ENCODE measurements at places on chromosomes 3 and 15.
A peak's percentile ranks its signal among the peaks of the same experiment; 100 is the strongest.

DNA sequence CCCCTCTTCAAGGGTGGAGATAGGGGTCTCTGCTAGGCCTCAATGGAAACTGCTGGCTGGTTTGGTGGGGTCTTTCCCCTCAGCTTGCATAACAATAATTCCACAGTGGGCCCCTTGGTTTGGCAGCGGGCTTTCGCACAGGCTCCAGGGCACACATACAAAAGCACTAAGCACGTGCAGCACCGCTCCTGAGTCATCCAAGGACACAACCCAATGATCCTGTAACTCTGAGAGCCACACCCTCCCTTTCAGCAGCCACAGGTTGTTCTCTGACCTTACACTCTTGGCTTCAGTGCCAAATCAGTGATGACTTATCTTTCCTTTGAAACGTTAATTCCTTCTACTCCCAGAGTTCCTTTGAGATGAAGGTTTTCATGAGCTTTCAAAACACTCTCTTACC is 41.7 kb downstream of the DAPK2 start:
- no peak for DNase-seq

DNA sequence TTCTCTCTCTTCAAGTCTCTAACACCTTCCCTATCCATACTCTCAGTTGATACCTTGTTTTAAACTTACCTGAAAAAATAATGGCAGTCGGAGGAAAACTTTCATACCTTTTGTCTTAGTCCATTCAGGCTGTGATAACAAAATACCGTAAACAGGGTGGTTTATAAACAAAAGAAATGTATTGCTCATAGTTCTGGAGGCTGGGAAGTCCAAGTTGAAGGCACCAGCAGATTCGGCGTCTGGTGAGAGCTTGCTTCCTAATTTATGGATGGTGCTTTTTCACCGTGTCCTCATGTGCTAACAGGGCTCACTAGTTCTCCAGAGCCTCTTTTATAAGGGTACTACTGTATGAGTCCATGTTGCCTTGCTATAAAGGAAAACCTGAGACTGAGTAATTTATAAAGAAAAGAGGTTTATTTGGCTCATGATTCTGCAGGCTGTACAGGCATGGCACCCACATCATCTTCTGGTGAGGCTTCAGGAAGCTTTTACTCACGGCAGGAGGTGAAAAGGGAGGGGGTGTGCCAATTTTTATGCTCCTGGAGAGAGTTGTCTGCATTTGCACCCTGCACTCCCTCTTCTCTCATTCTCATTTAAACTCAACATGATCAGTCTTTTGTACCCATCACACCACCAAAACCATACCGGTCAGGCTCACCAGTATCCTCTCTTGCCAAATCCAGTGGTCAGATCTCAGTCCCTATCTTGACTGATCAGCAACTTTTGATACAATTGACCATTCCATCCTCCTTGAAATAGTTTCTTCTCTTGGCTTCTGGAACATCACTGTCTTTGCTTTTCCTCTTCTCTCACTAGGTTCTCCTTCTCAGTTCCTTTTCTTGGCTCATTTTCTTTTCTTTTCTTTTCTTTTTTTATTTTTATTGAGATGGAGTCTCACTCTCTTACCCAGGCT is 21.6 kb downstream of the ST6GAL1 start:
- DNase-seq = no peak

DNA sequence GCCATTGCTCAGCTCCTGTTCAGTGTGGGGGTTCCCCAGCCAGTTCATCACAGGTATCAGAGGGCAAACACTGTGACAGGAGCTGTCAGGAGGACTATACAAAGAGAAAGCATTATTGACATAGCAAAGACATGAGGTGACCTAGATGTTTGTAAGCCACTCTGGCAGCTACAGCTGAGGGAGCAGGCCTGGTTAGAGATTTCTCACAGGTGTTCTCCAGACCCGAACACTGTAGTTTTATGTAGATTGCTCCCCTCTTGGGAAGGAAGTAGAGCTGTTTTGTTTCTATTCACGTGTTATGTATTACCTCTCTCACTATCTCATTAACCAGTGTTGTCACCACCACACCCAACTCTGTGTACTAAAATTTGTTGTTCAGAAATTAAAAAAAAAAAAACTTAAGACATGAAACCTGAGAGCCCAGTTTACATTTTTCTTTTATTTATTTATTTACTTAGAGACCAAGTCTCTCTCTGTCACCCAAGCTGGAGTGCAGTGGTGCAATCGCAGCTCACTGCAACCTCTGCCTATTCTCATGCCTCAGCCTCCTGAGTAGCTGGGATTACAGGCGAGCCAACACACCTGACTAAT is 123.7 kb downstream of the RBPMS2 start:
- no peak for DNase-seq

DNA sequence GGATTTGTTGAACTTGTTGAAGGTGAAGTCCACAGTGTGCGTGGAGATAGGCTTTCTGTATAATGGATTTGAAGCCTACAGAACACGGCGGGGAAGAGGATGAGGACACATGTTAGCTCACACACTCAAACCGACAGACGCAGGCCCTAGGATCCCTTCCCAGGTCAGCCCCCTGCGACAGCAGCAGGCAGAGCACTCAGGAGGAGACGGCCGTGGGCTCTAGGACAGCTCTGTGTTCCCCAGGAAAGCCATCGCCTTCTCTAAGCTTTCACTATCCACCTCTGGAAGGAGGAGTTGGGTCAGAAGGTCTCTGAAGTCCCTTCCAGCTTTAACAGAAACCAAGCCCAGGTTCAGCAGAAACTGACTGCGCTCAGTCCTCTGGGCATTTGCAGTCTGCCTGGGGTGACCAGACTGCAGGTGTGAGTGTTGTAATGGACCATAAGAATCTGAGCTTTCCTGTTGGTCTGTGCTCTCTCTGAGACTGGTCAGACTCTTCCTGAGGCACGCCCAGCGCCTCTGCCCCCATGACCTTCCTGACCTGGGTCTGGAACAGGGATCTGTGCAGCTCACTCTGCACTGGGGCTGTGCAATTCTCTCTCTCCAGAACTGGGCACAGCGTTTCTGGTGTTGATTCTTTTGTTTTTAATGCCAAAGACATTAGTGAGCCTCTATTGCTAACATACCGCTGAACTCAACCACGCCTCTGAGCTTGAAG is 33.5 kb downstream of the UMPS start:
- peak; percentile 17 for DNase-seq

GRCh38 chr15:33148129-33148751 is 46.3 kb downstream of the FMN1 start:
- DNase-seq = no peak

GRCh38 chr3:151777880-151778279 is 36.0 kb upstream of the AADAC start:
- DNase-seq = no peak

GRCh38 chr3:6439824-6440223 is 421.1 kb upstream of the GRM7 start:
- DNase-seq = no peak

DNA sequence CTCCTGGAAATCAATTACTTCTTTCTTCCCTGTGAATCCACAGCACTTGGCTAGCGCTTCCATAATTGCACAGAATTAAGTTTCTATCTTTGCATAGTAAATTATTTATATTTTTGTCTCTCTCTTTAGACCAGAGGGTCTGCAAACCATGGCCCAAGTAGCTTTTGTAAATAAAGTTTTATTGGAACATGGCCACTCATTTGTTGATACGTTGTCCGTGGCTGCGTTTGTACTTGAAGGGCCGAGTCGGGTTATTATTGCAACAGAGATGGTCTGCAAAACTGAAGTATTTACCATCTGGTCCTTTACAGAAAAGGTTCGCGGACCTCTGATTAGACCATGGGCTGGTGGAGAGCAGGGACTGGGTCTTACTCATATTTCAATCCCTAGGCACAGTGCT is 102.5 kb downstream of the RPLP1 start:
- no peak for DNase-seq

GRCh38 chr3:106191211-106191610 is 322.4 kb upstream of the CBLB start:
- DNase-seq = no peak

DNA sequence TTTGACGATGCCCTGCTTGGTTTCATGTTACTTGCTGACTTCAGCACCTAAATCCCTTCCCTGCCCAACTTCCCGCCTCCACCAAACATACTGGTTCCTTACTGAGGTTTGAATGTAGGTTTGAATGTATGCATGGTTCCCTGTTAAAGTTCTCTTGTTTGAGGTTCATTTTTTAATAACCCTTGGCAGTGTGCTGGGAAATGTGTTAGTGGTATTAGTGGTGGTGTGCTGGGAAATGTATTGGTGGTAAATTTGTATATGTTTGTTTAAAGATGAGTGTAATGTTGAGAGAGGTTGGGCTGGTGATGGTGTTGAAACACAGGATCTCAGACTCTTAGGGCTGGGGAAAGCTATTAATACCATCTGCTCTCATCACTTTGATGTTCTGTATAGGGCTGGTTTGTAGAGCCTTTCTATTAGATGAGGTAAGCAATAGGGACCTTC is 392.7 kb downstream of the PTPRG start:
- DNase-seq = peak; percentile 50

DNA sequence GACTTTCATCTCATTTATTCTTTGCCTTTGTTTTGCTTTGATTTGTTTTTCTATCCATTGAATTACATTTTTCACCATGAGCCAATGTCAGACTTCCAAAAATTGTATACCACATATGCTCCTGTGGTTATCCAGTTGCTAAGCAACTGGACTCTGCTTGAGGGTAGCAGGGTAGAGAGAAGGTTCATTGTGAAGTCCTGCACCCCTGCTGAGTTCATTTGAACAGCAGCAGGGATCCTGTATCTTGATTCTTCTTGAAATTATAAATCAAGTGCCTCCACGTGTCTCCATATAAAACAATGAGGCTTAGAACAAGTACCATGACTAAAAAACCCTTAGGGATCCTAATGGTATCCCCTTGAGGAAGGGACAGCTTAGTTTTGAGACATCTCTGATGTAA is 449.3 kb downstream of the ROBO2 start:
- DNase-seq = no peak

- no peak for DNase-seq
Observed at GRCh38 chr3:113485161-113485609, 29.8 kb downstream of the SPICE1 start.

DNA sequence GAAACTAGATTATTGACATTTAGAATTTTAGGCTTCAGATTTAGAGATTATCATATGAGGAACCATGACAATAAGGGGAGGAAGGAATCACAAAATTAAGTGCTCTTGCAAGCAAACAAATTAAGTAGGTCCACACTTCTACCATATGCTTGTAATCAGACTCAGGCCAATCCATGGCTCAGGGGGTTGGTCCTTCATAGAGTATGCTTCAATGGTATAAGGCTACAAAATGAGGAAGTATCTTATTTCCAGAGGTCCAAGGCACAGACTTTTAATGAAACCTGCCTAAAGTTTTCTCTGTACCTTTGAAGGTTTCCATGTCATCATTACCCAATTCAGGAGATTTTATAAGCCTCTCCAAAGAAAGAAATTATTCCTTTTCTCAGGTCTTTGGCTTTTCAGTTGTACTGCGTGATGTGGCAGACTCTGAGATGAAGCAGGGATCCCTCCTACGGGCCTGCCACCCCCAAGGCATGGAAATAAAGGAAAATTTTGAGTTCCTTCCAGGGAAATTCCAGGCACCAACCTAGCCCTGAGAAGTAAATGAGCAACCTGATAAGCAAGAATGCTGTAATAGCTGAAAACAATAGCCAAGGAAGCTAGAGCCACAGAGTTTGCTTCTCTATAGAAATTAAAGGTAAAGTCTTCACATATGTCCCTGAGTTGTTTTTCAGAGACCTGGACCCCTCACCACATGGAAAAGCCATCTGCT is 36.3 kb downstream of the SERPINI2 start:
- no peak for DNase-seq

DNA sequence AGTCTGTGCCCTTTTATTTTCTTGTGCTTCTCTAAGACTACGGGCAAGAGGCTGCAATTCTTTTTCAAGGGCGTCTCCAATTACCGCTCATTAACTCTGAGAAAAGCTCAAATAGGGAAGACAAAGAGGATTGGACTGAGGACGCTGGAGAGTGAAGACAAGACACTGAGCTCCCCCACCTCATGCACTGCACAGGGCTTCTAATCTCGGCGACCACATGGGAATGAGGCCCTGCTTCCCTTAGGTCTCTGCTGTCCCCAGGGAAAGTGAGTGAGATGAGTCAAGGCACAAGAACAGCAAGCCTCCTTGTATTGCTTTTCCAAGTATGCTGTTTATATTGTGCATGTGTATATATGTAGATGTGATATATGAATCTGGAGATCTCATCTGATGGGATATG is 392.2 kb upstream of the CFAP20DC start:
- DNase-seq = no peak

DNA sequence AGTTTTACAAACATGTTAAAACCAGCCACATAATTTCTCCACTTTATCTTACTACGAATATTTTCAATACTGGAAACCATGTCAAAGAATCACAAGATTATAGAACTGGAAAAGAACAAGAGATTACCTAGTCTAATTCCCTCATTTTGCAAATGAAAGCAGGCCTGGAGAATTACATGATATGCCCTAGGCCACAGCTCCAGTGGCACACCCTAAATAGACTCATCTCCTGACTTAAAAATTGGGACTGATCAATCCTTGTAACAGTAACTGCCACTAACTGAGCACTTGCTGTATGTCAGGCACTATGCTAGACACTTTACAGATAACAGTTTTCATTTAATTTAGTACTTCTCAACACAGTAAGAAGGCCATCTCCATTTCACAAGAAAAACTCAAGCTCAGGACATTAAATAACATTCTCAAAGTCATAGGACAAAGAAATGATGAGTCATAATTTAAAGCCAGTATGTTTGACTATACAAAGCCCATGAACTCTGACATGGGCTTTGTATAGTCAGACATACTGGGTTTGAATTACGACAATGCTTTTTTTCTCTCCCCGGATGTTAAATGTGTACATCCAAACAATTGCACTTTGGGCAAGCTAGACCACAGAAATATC is 9.4 kb downstream of the IGSF11 start:
- DNase-seq = no peak

DNA sequence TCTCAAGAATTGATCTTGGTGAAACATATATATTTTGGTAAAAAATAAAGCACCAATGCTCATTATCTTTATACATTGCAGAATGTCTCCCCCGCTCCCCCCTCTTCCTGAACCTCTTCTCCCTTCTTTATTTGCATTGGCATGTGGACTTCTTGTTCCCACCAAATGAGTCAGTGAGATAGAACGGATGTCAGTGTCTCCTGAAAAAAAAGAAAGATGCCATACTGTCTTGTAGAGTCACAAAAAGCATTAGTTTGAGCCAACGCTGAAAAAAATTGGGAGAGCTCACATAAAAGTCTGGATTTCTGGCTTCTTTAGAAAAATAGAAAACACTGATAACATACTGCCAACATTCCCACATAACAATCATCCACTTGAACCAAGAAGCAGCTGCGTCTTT is 32.0 kb upstream of the STXBP5L start:
- DNase-seq = no peak

GRCh38 chr3:117255736-117256135 is 546.2 kb downstream of the TUSC7 start:
- DNase-seq = no peak

DNA sequence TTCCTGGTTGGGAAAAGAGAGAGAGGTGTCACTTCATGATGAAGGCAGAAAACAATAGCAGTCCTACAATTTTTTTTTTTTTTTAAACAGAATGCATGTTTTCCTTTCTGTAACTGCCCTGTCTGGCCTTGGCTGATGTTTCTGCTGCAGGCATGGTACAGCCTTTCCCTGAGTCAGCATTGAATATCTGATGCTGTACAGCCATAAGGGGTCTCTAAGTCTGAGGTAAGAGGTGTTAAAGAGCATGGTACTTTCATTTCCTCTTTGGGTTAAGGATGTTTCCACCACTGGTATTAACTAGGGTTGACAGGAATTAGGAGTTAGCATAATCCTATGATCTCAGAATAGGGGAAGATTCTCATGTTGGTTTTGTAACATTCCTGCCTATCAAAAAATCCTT is 147.4 kb downstream of the CHST2 start:
- no peak for DNase-seq

- DNase-seq = no peak
Observed at GRCh38 chr3:114205541-114205940, 26.7 kb upstream of the DRD3 start.
